ENCODE measurements at places on chromosomes 1 and 21.

GRCh38 chr1:70947835-70948234 is 99.8 kb downstream of the PTGER3 start:
- DNase-seq, result no peak

DNA sequence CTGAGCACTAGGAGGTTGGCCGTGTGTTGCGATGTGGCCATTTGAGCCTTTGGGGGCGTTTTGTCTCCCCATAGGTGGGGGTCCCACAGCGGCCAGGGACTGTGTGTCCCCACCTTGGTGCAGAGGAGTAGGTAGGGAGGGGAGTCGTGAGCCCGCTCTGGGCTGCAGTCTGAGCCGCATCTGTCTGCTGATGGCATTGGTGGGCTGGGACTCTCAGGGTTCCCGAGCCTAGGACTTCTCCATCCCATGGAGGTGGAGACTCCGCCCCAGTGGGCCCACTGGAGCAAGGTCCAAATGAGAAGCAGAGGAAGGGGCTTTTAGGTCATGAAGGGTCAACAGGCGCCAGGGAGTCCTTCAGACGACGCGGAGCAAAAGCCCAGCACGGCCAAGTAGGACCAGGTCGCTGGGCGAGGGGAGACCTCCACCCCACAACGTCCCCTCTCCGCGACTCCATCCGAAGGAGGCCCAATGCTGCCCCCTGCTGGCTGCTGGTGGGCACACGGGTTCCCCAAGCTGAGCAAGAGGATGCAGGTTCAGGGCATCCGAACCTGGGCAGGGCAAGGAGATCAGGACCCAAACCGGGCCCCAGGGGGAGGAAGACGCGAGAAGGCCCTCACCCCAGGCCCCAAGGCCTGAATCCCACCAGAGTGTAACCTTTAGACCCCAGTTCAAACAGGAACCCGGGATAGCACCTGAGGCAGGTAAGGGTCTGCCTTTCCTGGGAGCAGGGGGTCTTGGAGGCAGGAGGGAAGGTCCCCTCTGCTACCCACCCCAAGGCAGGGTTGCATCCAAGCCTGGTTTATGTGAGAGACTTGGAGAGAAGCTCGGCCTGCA is 14.9 kb downstream of the TTC34 start:
- DNase-seq, result peak; percentile 48

- DNase-seq, result no peak
Observed at GRCh38 chr1:87042111-87042811, 127.8 kb downstream of the HS2ST1 start.

DNA sequence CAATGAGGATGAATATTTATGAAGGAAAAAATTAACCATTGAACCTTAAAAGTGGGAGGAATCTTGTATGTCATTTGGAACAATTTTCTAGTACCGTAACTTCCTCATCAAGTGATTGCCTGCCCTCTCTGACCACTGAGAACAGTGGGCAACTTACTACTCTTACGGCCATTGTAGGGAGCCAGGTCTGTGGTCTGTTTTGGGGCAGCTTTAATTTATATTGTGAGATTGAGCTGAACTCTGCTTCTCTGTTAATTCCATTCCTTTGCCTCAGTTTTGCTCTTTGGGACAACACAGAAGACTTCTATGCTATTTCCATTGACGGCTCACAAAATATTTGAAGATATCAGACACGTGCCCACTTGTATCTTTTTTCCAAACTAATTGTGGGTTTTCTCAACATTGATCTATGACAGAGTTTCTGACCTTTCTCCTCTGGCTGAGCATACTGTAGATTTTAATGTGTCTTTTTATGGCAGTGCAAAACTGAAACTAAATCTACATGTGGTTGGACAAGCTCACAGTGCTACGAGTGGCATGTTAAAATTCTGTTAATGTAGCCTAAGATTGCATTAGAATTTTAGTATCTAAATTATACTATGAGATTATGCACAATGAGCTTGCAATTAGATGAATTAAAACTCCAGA is 27.8 kb upstream of the ZNF281 start:
- peak; percentile 33 for DNase-seq

All from GM12865 (cell line).